ENCODE measurements at places on chromosomes 6 and 20. TPM values are rescaled to one million over a fixed set of nuclear protein-coding genes. Genes with fewer than 3 reads are reported as not detected.

GRCh38 chr6:26420688-26421171 lies 18.7 kb downstream of the BTN3A1 start:
- DNase-seq = no peak

The UFL1 gene
- 17.1 TPM for polyA plus RNA-seq

GRCh38 chr6:166490671-166491500 lies 95.6 kb downstream of the RAMACL start:
- no peak for DNase-seq

The TNXB gene
- 18.6 TPM for polyA plus RNA-seq

DNA sequence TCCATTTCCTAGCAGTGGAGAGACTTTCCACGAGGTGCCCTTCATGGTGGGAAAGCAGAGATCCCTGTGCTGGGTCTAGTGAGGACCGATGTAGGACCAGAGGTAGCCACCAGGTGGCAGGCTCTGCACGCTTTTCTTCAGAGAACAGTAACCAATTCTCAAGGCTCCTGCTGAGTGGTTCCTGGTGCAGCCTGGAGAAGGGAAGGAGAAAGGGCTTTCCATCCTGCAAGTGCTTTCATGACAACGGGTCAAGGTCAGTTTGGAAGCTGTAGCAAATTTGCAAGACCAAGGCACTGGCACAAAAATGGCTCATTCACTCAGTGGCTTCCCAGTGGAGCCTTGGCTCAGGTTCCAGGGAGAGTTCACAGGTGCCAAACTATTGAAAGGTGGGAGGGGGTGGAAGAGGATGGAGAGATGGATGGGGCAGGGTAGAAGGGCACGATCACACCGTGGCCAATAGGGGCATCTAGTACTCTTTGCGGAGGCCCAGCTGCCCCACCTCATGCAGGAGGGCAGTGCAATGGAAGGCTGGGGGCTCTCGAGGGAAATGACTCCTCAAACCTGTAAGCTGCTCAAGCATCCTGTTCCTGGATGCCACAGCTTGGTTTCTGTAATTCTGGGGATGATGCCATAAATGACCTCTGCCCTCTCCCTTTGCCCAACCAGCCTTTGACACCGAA lies 25.5 kb upstream of the KCNK16 start:
- DNase-seq = peak; percentile 56

GRCh38 chr6:169266746-169267591 lies 13.3 kb upstream of the THBS2 start:
- DNase-seq = no peak

DNA sequence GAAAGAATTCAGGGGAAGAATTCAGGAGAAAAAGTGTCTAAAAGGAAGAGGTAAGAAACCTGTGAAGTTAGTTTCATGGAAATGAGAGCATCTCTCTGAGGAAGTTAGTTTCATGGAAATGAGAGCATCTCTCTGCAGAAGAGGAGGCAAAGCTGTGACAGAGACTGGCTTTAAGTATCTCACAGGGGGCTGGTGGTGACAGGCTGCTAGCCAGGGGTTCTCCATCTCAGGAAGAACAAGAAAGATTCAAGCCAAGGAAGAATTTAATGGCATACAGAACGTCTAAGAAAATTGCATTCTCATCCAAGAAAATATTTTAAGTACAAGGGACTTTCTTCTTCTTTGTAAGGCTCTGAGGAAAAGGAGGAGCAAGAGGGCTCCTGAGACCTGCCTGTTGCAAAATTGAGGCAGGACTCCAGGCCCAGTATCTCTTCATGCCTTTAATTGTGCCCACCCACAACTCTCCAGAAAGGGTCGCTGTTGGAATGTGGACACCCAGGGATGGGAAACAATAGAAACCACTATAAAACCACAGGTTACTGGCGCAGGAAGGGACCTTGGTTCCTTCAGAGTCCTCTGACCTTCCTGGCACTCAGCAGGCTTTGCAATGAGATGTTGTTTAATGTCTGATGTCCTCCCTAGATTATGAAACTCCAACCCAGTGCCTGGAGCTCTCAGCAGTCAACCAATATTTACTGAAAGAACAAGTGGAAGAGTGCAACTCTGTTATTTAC lies 136.8 kb downstream of the FNDC1 start:
- no peak for DNase-seq

DNA sequence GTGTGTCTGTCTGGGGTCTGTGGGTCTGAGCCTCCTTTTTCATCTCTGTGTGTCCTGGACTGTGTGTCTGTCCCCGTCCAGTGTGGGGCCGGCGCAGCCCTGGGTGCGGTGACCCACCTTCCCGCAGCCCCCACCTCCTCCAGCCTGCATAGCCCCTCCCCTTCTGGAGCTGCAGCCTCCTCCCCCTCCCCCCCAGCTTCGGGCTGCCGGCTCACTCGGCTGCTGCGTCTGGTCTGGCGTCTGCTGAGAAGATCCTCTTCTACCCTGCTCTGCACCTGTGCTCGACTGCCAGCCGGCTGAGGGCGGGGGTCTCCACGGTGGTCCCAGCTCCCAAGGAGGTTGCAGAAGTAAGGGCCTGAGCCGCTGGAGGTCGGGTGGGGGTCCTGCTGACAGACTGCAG lies 7.6 kb upstream of the LKAAEAR1 start:
- DNase-seq = no peak

The ZNF343 gene
- 7.4 TPM for polyA plus RNA-seq

The CYP21A2 gene
- polyA plus RNA-seq = 2.7 TPM

GRCh38 chr20:58927490-58928061 lies 53.5 kb upstream of the NELFCD start:
- no peak for DNase-seq

- DNase-seq = no peak
Measured at GRCh38 chr6:19128701-19129100, 708.5 kb upstream of the ID4 start.

- DNase-seq = no peak
Measured at GRCh38 chr6:36757206-36757605, 59.6 kb downstream of the RAB44 start.

- no peak for DNase-seq
Measured at GRCh38 chr6:7976485-7977056, 66.0 kb upstream of the TXNDC5 start.

The HEY2 gene
- 1.3 TPM for polyA plus RNA-seq

The MYT1 gene
- 5.1 TPM for polyA plus RNA-seq

Measured in pancreas (tissue), 10 donors.